Posterior vena cava (tissue), 2 donors: ENCODE measurements at places on chromosomes 4 and X.
A peak's percentile ranks its signal among the peaks of the same experiment; 100 is the strongest.

GRCh38 chrX:1657367-1658070, 42.7 kb downstream of the ASMT start:
- peak; percentile 74 for DNase-seq

DNA sequence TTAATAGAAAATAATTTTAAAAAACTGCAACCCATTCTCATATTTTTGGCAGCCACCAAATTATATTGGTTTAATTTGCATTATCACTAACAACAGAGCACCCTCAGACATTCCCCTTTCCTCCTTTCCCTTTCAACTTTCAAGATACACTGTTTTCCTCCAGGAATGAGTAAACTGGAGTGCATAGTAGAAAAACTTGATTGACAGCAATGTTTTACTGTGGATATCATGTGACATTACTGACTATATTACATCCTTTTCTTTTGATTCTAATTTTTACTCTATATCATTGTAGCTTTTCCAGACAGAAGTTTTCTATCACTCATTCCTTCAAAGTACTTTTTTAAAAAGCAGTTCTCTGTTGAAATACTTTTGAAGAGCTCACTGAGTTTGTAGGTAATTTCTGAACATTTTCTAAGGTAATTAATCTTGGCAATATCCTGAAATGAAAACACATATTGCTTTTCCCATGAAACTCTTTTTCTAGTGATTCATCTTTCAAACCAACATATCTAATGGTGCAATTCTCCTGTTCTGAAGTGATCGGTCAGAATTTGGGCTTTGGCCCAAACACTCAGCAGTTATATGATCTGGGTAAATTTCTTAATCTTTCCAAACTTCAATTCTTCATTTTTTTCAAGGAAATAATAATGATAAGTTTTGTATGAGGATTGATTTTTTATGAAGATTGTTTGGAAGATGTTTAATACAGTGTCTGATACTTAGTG, 920.4 kb upstream of the EPHA5 start:
- DNase-seq, result no peak

GRCh38 chr4:95294321-95294720, 254.5 kb downstream of the UNC5C start:
- no peak for DNase-seq

DNA sequence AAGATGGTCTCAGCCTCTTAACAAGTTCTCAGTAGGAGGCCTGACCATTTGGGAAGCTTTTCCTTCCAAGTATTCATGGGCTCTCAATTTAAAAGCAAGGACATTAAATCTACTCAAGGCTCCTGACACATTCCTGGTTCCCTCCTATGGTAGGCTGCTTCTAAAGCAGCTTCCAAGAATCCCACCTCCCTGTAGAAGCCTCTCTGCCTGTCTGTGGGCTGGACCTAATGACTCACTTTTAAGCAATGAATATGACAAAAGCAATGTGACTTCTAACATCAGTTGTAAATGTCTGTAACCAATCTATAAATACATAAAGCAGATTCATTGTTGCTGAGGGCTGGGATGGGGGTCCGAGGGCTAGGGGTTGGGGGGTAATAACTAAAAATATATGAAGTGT, 99.5 kb upstream of the FAM9B start:
- DNase-seq, result no peak

DNA sequence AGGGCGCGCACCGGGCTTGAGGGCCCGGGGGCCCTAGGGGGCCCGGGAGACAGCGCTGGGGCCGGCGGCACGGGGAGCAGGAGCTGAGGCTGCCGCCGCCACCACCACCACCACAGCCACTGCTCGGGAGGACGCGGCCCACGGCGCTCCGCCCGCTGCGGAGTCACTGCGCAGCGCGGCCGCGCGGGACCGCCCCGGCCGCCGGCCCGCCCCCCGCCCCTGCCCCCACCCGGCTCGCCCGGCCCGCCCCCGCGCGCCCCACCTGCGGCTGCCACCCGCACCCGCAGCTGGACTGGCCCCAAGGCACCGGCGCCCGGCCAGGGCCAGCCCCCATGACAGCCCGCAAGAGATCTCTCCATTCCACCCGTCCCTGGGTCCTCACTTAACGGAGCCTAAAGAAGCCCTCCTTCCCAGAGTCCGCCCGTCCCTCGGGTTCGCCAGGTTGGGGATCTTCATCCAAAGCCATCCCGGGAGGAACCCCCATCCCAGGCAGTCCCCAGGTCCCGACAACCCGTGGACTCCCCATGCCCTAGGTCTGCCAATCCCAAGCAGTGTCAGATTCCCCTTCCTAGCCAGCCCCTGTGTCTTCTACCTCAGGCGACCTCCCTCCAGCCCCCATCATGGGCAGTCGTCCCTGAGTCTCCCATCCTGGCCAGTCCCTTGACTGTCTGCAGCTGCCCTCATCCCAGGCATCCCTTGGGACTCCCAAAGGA, 40.0 kb upstream of the IQSEC2 start:
- DNase-seq, result peak; percentile 68

GRCh38 chr4:123412091-123412505, 15.5 kb downstream of the SPRY1 start:
- DNase-seq, result no peak

- no peak for DNase-seq
Observed at GRCh38 chr4:109205186-109205585, 97.3 kb downstream of the COL25A1 start.

DNA sequence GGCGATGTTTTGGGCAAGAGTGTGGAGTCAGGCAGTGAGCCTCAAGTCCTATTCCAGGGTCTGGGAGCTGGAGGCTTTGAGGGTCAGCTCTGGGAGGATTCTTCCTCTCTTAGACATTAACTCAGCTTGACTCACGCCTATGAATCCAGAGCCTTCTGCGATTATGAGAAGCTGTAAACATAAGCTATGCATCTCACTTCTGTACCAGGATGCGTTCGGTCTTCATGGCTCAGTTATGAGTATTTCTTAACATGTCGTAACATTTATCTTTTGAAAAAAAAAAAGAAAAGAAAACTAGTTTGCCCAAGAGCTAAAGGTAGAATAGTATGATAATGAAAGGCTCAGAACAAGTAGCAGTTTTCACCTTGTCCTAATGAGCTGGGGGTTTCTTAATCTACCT, 4.6 kb downstream of the SHROOM2 start:
- DNase-seq, result no peak

- no peak for DNase-seq
Observed at GRCh38 chrX:103727115-103727514, 16.4 kb downstream of the TMEM31 start.

- DNase-seq, result no peak
Observed at GRCh38 chr4:107806196-107806595, 18.5 kb upstream of the SGMS2 start.

GRCh38 chr4:31051565-31051964, 331.4 kb downstream of the PCDH7 start:
- no peak for DNase-seq

DNA sequence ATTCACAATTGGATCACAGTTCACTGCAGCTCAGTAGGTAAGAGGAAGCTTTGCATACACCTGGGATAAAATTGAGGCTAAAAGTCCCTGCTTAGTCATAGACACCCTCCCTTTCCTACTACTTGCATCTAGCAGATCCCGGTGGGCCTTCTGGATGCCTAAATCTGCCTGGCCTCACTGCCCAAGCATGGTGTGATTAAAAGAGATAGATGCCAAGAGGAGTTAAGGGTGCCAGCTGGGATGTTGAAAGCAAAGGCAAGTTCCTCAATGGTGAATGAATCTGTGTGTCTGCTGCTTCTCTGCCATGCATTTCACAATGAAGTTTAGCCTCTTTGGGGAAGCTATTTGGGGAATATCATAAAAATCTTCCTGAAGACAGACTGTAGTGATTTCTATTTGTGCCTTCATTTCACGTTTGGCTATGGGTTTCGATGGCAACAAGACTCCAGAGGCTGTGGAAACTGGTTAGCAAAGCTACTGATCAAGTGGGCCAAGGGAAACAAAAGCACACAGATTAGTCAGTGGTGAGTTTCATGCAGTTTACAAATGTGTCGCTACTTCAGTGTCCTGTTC, 534.0 kb downstream of the ANKRD50 start:
- DNase-seq, result no peak

GRCh38 chrX:4909348-4909747, 1195.9 kb upstream of the PRKX start:
- no peak for DNase-seq

DNA sequence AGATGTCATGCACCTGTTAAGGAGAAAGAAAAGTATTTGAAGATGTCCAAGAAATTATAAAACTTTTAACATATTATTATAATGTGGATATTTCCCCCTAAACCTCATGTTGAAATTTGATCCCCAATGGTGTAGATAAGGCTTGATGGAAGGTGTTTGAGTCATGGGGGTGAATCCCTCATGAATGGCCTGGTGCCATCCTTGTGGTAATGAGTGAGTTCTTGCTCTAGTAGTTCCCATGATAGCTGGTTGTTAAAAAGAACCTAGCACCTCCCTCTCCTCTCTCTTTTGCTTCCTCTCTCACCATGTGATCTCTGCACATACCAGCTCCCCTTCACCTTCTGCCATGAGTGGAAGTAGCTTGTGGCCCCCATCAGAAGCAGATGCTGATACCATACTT, 176.6 kb upstream of the NR3C2 start:
- no peak for DNase-seq

DNA sequence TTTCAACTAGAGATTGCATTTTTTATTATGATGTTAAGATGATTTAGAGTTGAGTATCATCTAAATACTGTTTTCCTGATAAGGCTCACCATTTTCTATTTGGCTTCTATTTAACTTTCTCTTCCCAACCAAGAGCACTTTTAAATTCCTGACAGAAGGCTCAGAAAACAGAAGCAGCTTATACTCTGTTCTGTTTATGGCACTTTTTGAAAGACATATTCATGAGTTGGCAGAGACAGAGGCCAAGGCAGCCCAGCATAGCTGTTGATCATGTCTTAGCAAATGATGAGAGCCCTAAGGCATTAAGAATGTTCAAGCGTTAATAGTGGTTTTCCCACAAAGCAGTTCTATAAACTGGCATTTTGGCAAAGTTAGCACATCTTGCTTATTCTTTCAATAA, 330.3 kb downstream of the TRAM1L1 start:
- no peak for DNase-seq

GRCh38 chr4:7153711-7154110, 38.6 kb upstream of the SORCS2 start:
- DNase-seq, result peak; percentile 72

DNA sequence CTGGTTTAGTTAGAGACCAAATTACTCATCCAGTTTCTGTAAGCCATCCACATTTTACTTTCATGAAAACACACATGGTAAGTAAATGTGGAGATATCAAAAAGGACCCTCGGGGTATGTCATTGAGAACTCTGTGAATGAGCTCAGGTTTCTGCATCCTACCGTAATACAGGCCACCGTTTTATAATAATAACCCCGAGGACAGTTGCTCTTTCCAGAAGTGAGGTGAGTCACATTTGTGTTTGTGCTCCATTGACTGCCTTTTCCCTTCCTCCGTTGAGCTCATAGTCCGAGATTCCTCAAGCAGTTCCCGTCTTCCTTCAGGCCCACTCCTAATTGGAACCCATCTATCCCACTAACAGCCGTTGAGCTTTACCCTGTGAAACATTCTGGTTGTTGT, 95.3 kb downstream of the GRID2 start:
- no peak for DNase-seq

GRCh38 chr4:65152205-65152604, 518.1 kb downstream of the EPHA5 start:
- DNase-seq, result no peak

- DNase-seq, result no peak
Observed at GRCh38 chr4:121053601-121054143, 18.7 kb downstream of the NDNF start.

- DNase-seq, result no peak
Observed at GRCh38 chrX:10356979-10357378, 200.2 kb downstream of the CLCN4 start.

GRCh38 chr4:2059046-2059725, at the start of gene NAT8L:
TSS of gene NAT8L (plus strand) at chr4:2059327. CDS start at chr4:2059512, 185 bp downstream.
- DNase-seq, result peak; percentile 75

GRCh38 chrX:63032811-63033210, 318.3 kb downstream of the SPIN4 start:
- no peak for DNase-seq
